Smooth muscle cell of the brain vasculature (primary cell): ENCODE measurements at places on chromosomes 11 and 22.
A peak's percentile ranks its signal among the peaks of the same experiment; 100 is the strongest.

DNA sequence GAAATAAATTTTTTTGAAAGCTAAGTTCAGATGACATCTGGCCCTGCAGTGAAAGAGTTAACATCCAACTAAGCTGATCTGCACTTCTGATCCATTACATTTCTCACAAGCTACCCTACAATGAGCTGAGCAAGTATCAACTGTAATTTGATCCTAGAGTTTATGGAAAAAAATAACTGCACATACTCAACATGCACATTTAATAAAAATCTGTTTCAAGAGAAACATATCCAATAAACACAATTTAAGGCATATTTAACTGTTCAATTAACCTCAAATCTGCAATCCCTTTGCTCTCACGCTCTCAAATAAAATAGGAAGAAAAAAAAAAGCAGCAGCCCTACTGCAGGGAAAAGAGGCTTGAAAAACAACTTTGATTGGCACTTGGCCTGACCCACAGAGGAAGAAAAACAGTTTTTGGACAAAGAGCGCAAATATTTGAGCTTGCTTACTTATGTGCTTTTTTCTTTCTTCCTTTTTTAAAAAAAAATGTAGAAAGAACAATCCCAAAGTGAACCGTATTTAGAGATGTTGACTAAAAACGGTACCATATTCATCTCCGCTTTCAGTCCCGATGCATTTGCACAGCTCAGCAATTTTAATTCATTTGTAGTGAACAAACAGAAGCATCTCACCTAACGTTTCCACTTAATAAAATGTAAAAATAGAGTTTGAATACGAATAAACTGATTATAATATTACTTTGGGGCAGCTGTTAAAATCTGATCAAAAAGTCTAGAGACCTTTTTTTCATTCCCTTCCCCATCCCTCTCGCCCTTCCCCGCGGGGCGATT lies 1.6 kb downstream of the SESN3 start:
- no peak for DNase-seq

DNA sequence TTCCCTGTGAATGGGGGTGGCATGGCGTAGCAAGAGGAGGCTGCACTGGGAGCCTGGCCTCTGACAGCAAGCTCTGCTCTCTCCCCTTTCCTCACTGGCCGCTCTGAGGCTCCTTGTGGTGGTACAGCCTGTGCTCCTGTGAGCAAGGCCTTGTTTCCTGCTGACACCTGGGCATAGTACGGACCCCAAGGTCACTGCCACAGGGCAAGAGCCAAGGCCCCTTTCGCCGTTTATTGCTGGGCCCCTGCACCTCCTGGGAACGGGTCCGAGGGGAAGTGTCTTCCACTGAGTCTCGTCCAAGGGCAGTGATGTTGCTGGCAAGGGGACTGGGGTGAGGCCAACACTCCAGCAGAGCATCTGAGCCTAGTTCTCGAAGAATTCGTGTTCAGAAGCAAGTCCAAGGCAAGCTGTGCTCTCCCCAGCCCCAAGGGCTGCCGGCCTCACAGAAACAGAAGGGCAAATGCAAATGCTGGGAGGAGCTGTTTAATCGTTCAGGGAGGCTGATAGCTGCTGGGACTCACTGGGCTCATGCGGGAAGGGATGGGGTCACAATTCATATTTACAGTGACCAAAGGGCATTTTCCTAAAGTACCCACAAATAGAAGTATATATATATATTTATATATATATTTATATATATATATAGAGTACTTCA lies 15.9 kb upstream of the TTLL12 start:
- no peak for DNase-seq

DNA sequence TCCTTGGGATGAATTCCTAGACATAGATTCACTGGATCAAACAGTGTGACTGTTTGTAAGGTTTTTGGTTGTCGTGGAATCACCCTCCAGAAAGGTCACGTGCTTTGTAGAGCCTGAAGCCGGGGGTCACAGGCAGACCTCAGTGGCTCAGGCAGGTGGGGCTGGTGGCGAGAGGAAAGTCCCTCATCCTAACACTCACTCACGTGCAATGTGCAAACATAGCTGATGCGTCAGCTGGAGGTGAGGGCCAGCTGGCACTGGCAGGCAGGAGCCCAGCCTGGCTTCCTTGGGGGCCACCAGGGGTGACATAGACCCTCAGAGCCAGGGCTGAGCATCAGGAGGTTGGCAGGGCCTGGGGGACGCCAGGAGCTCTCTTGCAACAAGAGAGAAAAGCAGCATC lies 90.0 kb downstream of the ARHGAP8 start:
- DNase-seq, result no peak

DNA sequence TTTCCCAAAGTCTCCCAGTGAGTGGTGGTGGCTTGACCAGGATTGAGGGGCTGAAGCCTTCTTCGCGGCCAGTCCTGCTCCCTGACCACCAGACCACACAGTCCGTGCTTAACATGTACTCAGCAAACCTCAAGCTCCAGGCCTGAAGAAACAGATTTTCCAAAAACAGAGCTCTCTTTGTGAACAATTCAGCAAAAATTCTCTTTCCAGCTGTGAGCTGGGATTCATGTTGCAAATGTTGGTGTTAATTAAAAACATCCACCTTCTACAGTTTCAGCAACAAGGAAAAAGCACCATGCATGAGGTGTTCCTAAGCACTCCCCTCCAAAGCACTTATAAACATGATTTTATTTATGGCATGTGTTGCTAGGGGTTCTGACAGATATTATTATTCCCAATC lies 129.5 kb downstream of the ETS1 start:
- DNase-seq, result no peak

DNA sequence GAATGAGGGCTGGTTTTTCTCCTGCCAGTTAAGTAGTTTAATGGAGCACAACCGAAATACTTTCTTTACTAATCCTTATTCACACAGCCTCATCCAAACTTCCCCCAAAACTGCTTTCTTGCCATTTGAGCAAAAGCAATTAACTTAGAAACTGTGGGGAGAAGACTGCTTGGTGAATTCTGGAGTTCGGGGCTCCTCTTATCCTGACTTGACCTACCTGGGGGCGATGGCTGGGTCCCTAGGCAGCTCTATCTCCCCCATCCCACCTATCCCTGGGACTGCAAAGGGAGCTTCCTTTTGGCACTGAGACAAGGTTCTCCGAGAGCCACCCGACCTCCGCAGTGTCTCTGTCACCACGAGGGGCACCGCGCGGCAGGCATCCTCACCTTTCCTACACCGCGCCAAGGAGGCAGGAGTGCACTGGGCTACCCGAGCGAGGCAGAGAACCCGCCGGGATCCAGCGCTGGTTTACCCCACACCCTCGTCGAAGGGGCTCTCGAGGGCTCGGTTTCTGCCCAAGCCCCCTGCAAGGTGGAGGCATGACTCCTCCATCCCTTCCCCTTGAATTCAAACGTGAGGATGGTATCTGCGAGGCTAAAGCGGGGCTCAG lies 759 bp downstream of the DESI1 start:
- no peak for DNase-seq

GRCh38 chr11:29734287-29734686 lies 282.5 kb downstream of the KCNA4 start:
- no peak for DNase-seq

- DNase-seq, result no peak
Observed at GRCh38 chr22:46679706-46680269, 58.3 kb downstream of the CERK start.

DNA sequence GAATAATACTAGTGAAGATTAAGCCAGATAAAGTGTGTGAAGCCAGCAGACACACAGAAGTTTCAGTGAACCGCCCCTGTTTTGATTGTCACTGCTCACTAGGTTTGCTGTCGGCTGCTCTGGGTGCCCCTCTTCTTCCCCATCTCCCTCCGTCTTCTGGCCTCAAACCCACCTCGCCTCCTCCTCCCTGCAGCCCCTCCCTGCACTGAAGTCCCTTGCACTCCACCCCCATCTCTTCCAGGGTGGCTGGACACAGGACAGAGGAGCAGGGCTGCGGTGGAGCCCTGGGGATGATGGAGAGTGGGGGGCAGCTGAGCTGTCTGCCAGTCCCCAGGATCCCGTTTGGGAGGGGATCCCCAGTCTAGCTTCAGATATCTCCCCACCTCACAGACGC lies 53.5 kb downstream of the CYTH4 start:
- no peak for DNase-seq

GRCh38 chr22:30947816-30948454 lies 20.6 kb downstream of the MORC2 start:
- peak; percentile 15 for DNase-seq

DNA sequence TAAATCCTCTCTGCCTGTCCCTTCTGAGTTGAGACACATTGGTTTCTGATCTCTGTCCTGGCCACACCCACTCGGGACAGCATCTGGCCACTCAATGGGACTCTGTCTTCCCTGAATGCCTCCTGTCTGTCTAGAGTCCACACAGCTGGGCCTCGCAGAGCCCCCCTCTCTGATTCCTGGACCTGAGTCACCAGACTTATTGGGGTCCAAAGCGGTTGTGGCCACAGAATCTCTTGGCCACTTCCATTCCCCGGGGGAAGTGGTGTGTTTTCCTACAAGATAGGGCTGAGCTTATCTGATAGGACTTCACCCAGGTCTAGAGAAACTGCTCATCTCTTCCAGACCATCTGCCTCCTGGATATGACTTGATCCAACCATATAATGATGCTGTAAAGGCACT lies 57.4 kb upstream of the WNT11 start:
- no peak for DNase-seq

- no peak for DNase-seq
Observed at GRCh38 chr22:47178339-47178738, 415.9 kb downstream of the TBC1D22A start.

GRCh38 chr11:77188633-77189491 lies 60.8 kb downstream of the MYO7A start:
- no peak for DNase-seq

- DNase-seq, result no peak
Observed at GRCh38 chr22:44497218-44497904, 672 bp downstream of the RTL6 start.

- DNase-seq, result no peak
Observed at GRCh38 chr11:113373306-113373705, 14.3 kb upstream of the ANKK1 start.

- no peak for DNase-seq
Observed at GRCh38 chr11:88522624-88523385, 185.3 kb upstream of the CTSC start.

DNA sequence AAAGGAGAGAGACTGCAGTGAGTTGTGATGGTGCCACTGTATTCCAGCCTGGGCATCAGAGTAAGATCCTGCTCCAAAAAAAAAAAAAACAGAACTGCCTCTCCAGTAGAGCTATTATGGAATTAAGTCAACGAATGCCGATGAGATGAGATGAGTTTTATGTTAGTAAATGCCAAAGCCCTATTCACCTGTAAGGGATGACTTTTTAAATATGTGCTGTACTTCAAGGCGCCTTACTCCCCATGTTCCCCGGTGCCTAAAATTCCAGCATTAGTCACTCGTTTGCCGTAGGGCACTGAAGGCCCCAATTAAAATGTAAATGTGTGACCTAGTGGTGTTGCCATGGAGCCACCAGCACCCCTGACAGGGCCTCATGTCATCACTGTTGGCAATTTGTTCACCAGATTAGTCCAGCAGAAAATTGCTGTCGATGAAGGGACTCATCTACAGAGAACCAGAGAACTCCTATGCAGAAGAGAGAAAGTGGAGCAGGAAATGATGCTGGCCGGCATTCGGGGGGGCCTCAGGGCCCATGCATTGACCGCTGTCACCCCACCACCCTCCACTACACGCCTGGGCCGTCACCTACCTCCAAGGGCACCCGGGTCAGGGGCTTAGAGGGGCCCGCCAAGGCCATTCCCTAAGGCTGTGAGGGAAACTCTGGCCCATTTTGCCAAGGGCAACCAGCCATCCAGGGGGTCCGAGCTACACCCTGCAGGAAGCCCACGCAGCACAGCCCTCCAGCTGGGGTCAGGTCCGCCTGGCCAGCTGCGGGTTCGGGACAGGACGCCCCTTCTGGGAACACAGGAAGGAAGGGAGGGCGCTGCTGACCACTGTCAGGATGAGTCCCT lies 17.8 kb downstream of the LIF start:
- DNase-seq, result no peak

GRCh38 chr11:71991494-71991893 lies 7.2 kb upstream of the IL18BP start:
- DNase-seq, result no peak

- no peak for DNase-seq
Observed at GRCh38 chr22:29860006-29860766, 22.1 kb upstream of the ASCC2 start.

- DNase-seq, result no peak
Observed at GRCh38 chr11:111395081-111395480, 16.0 kb upstream of the POU2AF1 start.

GRCh38 chr22:19929586-19930550 lies 11.7 kb upstream of the COMT start:
- no peak for DNase-seq

GRCh38 chr11:47355283-47356128 lies 3.0 kb upstream of the MYBPC3 start:
- peak; percentile 84 for DNase-seq

DNA sequence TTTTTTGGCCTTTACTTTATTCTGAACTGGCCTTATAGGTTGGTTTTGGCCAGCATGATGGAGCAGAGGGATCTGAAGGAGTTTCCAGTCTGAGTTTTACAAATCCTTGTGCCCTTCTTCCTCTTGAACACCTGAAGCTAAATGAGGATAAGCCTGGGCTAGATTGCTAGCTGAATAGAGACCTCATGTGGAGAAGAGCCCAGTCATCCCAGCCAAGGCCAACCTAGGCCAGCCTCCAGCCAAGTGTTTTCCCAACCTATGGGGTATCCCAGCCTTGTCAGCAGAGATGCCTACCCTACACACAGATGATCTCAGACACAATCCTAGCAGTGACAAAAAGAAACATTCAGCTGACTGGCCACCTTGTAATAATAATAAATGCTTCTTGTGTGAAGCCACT lies 966 bp upstream of the CASP12 start:
- no peak for DNase-seq

- no peak for DNase-seq
Observed at GRCh38 chr11:17894929-17895658, 117.8 kb downstream of the SERGEF start.

DNA sequence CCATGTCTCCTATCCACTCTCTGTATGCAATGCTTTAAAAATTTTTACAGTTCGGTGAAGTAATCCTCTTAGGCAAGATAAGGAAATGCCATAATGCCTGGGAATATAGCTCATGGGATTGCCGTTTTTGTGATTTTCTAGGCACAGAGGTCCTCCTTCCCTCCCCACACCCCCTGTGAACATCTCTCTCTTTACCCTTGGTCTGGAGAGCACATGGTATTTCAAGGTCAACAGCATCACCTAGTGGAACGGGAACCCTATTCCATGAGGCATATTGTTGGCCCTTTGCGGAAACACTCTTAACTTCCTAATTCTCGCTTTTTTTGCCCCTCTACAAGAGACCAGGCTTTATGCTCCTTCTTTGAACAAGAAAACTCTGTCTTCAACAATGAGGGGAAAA lies 8.8 kb downstream of the NXPE4 start:
- no peak for DNase-seq

- no peak for DNase-seq
Observed at GRCh38 chr22:41540006-41540315, 4.3 kb downstream of the POLR3H start.

GRCh38 chr11:2461253-2461955 lies 16.6 kb downstream of the KCNQ1 start:
- no peak for DNase-seq

- no peak for DNase-seq
Observed at GRCh38 chr11:11977206-11977938, 31.1 kb downstream of the DKK3 start.

GRCh38 chr22:26463101-26463661 lies 20.4 kb downstream of the HPS4 start:
- DNase-seq, result no peak
